H1 (cell line): ENCODE measurements at places on chromosomes 12 and 14.
A peak's percentile ranks its signal among the peaks of the same experiment; 100 is the strongest.

DNA sequence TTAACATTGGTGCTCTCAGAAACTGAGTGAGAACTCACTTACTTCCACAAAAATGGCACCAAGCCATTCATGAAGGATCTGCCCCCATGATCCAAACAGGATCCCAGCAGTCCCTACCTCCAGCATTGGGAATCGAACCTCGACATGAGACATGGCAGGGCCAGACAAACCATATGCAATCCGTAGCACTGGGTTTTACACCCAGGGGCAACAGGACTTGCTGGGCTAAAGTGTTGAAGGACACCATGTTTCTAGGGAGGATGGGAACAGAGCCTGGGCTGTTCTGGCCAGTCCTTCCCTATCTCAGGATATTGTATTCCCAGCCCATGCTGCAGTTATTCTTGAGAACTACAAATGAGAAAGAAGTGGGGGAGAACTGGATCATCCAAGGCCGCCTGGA, 36.6 kb downstream of the SERPINA3 start:
- no peak for DNase-seq

- DNase-seq = no peak
These were observed 72.2 kb downstream of the BRMS1L start for GRCh38 chr14:35898217-35898775.

DNA sequence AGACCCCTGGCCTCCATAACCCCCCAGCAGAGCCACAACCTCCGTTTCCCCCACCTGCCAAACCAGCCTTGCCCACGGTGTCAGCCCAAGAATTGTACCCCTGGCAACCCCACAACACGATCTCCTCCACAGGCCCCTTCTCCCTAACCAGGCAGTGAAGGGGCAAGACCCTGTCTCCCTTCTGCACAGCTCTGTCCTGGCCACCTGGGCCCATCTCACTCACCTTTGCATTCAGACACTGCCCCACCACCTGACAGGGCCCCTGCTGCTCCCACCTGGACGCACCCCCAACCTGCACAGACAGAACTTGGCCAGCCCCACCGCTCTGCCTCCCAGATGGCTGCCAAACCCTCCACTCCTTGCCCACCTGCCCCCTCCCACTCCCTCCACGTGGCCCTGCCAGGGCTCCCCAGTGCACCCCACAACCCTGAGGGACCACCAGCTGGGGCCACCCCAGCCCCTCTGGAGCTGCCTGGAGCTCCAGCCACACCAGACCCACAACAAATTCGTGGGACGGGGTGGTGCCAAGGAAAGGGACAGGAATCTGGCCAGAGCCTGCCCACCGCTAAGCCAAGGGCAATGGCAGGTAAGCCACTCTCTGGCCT, 11.8 kb downstream of the AHNAK2 start:
- DNase-seq = no peak

DNA sequence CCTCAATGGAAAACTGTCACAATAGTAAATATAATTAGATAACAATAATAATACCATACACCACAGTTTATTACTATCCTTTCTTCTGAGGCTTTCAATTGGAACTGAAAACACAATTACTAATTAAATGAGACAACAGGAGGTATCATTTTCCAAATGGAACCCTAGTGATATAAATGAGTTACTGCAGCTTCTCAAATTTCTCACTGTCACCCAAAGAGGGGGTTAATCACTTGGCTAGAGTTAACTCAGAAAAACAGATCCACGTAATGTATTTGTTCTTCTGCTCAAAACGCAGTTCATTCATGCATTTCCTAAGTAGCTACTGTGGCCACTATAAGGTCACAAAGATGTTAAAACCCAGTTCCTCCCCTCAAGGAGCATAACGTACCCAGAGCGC, 120.9 kb upstream of the FOXN3 start:
- DNase-seq = no peak

DNA sequence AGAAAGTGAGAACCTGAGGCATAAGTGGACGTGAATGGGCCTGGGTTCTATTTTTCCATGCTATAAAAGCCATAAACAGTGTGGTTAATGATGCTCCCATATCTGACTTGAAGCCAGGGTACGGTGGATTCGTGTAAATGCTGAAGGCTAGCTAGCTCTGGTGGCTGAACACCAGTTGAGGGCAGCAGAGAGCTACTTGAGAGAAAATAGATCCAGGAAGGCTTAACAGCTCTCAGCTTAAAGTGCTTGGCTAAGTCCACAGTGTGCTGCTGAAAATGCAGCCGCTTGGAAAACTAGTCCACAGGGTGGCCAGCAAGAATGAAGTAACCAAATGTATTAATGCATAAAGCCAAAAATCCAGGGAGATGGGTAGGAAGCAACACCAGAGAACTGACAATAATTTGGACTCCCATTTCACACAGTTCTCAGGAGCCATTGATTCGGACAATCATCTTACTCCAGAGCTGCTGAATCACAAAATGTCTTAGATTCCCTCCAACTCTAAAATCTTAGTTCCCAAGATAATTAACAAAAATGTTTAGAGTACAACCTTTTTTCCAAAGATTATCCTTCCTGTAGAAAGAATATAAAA, 15.0 kb upstream of the FOXG1 start:
- peak; percentile 72 for DNase-seq

DNA sequence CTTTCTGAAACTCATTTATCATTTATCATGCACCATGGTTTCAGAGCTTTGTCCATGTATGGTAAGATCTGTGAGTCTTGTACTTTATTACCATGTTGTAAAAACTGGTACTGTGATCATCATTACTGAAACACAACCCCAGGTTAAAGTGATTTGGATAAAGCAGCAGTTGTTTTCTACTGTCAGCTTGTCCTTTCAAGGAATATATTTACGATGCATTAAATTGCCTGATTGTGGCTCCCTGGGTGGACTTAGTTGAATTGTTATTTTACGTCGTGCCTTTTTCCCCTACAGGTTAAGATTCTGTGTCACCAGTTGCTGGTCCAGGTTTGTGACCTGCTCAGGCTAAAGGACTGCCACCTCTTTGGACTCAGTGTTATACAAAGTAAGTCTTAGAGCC, 46.1 kb downstream of the FRMD6 start:
- no peak for DNase-seq

DNA sequence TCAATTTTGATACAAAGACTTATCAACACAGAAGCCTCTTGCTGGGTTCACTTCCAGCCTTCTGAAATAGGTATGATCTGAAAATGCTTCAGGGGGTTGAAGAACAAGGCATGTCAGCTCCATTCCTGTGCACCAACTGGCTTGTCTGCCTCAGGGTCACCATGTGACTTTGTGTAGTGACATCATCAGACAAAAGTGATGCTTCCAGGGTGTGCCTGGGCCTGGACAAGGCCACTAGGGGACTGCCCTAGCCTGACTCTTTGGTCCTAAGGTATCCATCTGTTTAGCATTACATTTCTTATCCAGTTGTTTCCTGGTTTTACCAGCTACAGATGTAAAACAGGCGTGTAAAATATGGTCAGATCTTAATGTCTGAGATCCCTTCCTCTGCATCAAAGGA, 155.6 kb downstream of the CAND1 start:
- DNase-seq = no peak

DNA sequence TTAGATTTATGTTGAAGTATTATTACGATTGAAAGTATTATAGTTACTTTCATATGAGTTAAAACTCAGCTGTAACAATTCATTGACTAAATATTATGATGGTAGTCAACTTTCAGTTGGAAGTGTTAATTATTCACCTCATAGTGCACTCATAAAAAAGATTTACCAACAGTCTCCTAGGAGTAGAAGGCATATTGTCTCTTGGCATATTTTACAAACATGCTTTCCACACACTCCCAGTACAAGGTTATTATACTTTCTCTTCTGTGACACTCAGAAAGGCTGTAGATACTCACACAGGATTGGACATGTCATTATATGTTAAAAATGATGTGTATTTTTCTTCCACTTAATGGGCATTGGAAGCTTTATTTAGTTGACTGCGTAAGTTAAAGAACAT, 147.1 kb downstream of the NPAS3 start:
- DNase-seq = no peak

DNA sequence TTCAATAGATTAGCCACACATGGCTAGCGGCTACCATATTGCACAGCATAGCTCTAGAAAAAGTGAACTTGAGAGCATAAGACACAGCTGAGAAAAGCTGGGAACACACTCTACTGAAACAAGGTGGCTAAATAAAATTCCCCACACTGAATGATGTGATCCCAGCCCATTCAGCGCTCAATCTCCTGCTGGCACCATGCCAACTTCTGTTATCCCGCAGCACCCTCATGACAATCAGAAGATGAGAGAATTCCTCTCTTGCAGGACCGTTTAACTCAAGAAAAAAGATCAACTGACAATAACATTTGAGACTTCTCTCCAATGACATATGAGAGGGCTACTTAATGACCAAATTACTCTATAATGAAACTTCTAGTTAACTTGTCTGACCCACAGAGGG, 115.4 kb downstream of the ADAMTS20 start:
- no peak for DNase-seq

DNA sequence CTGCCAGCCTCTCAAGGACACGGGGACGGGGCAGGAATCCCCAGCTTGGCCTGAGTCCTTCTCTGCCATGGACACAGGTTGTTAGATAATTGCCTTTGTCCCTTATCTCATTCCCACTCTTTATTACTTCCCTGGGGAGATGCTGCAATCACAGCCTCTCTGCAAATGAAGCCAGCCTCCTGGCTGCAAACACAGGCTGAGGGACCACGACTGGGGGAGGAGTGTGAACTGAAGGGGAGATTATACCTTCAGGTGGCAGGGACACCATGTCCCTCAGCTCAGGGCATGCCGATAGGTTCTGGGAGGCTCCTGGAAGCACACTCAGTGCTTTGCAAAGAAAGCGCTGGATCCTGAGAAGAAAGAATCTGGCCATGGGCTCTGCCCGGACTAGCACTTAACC, 16.1 kb upstream of the CHGA start:
- DNase-seq = no peak

DNA sequence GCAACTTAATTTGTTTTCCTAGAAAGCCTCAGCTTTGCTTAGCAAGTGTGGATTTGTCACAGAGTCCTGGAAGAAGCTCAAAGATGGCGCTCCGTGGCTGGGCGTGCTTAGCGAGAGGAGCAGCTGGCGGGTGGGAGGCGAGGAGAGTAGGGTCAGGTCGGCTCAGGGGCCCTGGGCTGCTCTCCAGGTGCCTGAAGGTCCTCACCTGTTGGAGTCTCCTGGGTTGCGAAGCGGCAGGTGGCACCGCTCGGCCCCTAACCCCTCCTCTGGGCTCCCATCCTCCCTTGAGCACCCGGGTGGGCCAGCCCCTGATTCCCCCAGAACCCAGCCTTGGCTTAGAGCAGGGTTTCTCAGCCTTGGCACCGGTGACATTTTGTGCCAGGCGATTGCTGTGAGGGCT, 25.1 kb downstream of the LRTM2 start:
- DNase-seq = no peak

DNA sequence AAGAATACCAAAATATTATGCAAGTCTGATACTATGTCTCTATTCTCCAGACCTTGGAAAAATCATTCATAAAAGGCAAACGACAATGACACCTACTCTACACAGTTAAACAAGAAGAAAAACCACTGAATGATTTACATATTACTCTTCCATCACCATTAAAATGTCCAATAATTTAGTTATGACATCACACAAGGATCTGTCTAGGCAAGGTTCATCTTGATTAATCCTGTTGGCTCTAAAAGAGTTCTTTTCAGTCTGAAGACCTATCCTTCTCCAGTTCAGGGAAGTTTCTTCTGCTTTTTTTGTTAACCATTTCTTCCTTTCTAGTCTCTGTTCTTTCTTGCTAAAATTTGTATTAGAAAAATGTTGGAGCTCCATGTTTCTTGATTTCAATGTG, 64.0 kb downstream of the OSBPL8 start:
- DNase-seq = no peak

DNA sequence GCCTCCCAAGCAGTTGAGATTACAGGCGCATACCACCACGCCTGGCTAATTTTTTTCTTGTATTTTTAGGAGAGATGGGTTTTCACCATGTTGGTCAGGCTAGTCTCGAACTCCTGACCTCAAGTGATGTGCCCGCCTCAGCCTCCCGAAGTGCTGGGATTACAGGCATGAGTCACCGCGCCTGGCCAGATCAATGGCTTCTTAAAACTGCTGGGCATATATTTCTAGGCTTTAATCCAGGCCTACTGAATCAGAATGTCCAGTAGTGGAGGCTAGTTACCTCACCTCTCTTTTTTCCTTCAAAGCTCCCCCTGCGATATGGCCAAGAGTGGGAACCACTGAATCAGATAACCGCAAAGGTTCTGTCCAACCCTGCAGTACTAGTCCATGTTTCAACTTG, 17.1 kb downstream of the POU6F1 start:
- DNase-seq = no peak

DNA sequence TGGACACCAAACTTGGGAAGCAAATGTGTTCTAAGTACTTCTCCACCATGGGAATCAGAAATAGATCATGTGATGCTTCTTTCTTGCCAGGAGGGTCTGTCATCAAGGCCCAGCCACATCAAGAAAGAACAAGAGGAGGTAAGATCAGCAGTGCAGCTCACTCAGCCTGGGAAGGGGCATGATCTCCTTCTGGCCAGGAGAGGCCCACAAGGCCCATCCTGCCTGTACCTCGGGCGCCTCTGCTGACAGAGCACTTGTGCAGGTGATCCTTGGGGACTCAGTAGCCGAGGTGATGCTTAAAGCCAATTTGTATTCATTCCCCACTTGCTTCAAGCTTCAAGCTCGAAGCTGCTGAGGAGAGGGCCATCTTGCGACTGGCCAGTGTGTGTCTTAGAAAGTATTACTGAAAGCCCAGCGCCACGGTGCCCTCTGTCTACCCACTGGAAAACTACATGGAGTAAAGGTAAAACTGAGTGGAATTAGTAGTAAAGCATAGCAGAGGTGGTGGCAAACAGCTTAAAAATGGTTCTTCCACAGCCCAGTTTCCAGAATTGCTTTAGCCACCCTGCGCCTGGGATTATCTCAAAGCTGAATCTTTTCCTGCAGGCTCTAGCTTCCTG, 26.2 kb downstream of the RTRAF start:
- DNase-seq = peak; percentile 61

DNA sequence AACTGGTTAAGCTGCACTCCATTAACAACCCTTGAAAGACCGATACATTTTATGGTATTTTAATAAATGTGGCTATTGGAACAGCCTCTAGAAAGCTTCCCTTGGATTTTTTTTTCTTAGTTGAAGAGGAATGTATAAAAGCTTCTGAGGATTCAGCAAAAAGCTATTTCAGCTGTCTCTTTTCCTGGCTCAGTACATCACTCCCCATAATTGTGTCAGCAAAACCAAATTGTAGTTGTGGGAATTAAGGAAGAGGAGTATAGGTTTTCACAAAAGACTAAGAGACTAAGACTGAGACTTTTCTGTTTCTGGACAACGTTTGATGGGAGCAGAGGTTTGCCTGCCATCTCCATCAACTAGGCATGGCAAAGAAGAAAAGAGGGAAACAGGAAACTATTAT, 106.5 kb downstream of the C12orf50 start:
- no peak for DNase-seq

GRCh38 chr12:2895051-2895451, 4.4 kb downstream of the TULP3 start:
- no peak for DNase-seq
